Nephron progenitor cell (in vitro differentiated cells): ENCODE measurements at places on chromosomes 5 and 9.

DNA sequence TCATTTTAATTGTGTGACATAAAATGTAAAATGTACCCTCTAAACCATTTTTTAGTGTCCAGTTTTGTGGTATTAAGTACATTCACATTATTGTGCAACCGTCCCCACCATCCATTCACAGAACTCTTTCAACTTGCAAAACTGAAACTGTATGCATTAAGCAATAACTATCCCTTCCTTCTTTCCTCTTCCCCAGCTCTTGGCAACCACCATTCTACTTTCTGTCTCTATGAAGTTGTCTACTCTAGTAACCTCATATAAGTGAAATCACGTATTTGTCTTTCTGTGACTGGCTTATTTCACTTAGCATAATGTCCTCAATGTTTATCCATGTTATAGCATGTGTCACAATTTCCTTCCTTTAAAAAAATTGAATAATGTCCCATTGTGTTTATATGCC lies 142.4 kb downstream of the C9orf152 start:
- no peak for DNase-seq

GRCh38 chr9:93673839-93674334 lies 97.5 kb downstream of the PHF2 start:
- DNase-seq: no peak

DNA sequence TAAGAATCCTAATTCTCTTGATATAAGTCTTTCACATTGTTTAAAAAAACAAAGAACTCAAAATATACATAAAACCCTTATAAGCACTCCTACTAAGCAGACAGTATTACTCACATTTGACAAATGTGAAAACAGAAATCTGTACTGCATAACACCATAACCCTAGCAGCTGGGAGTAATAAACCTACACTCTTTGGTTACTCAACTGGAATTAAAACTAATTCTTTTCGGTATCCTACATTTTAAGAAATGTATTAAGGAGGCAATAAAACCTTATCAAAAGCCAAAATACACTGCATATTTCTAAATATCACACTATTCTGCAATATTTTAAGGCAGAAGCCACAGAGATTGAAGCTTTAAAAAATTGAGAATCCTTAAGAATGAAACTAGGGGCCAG lies 6.8 kb downstream of the AUH start:
- DNase-seq: no peak

GRCh38 chr9:120944434-120944843 lies 17.8 kb upstream of the TRAF1 start:
- DNase-seq: no peak

DNA sequence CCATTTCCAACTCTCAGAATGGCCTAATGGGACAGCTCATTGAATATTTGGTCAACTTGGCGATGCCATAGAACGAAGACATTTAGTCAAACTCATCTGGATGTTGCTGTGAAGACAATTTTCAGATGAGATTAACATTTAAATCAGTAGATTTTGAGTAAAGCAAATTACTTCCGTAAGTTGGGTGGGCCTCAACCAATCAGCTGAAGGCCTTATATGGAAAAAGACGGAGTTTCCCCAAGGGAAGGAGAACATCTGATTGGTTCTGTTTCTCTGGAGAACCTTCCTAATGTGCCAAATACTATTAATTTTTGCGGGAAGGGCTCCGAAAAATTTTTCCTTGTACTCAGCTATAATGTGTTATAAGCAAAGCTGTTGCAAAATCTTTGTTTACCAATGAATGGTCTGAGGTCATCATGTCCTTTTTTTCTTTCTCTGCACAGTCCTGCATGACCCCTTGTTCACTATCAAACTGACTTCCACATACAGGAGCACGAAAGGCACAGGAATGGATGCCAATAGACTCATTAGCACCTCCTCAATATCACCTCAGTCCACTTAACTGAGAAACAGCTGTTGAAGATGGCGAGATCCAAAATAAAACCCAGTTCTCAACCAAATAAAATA lies 27.8 kb downstream of the CRHBP start:
- no peak for DNase-seq

DNA sequence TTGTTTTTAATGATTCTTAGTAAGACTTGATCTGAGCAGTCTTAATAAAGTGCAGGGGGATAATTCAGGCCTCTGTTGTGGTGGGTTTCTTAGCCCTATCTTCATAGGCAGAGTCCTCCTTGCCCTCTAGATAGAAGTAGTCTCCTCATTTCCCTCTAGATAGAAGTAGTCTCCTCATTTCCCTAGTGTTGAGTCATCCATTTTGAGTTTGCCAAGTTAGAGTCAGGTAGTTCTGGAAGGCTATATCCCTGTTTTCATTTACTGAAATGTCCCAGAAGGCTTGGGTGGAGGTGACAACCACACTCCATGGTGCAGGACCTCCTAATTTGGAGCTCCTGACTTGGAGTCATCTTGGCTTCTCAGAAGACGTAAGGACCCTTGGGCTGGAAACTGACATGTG lies 384.6 kb downstream of the MLLT3 start:
- DNase-seq: no peak

DNA sequence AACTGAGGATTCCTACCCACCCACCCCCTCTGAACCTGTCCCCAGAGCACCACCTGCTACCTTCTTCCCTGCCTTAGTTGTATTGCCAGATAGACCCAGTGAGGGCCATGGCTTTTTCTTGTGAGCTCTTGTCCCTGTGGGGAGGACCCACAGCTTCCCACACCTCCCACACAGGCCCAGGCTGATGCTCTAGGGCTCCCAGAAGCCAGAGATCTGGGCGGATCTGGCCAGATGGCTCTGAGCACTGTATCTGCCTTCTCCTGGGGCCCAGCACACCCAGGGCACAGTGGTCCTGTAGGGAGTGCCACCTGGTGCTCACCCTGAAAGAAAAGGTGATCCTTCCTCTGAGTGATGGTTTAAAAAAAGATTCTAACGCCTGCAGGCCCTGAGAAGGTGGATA lies 131.7 kb downstream of the DAB2IP start:
- no peak for DNase-seq

DNA sequence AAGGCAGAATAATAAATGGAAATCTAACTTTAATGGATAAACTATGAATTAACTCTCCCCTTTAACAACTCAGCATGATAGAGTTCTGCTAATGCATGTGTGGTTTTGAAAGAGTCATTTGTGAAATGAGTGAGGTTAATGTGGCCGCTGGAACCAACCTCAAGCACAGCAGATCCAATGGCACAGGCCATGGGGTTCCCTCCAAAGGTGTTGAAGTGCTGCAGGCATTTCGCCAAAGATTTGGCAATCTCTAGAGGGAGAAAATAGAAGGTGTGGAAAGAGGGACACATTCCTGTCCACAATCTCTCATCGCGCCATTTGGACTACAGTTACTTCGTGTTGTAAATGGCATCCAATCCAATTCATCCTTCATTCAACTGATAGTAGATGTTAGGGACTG lies 35.0 kb downstream of the AGXT2 start:
- no peak for DNase-seq

GRCh38 chr5:33905381-33905780 lies 13.6 kb upstream of the ADAMTS12 start:
- DNase-seq: no peak

- no peak for DNase-seq
Observed at GRCh38 chr5:103375863-103376591, 117.5 kb downstream of the MACIR start.

DNA sequence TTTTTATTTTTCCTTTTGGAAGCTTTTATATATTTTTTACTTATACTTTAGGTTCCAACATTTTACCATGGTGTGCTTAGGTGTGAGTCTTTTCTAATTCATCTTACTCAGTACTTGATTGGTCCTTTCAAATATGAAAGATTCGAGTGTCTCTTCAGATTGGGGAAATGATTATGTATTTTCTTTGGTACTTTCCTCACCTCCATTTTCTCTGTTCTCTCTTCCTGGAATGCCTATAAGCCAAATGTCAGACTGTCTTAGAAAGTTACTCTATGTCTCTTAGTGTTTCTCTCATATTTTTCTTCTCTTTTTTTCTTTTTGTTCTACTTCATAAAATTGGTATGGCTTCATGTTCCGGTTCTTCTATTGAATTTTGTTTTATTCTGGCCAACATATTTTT lies 119.6 kb upstream of the SV2C start:
- DNase-seq: no peak

DNA sequence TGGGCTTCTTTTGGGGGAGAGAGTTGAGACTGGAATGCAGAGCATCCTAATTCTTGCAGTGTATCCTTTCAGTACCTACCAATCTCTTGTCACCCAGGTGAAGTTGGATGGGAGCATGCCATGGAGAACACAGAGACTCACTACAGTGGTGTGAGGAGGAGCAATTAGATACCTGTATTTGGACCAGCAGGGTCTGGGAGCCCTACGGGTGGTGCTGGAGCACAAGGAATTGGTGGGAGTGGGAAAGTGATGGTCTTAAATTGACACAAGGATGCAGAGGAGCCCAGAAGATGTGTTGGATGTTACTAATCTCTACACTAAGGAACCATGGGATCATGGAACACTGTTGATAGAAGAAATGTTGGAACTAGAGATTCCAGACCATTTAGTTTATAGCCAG lies 212.7 kb downstream of the CHSY3 start:
- DNase-seq: no peak

DNA sequence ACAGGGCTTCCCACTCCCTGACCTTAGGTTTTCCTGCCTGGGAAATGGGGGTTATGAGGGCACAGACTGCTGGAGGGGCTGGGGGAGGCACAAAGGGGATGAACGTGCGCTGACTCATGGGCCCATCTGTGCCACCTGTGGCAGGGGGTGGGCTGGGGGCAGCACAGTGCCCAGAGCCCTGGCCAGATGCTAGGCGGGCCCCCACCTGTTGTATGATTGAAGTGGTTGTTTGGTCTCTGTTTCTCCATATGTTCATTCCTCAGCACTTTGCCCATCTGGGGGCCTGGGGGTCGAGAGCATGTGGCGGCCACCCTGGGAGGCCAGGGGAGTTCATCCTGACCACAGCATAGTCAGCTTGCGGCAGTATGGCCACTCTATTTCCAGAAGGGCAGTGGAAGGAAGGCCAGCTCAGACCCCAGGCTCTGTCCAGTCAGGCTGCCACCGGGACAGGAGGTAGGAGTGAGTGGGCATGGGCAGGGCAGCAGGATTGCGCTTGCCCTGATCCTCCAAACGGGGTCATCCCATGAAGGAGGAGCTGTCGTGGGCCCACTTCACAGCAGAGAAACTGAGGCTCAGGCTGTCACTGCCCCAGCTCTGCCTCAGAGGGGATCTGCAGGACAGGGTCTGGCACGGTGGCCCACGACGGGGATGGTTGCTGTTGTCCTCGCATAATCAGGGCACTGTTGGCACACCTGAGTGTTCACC lies 841 bp upstream of the NINJ1 start:
- no peak for DNase-seq

DNA sequence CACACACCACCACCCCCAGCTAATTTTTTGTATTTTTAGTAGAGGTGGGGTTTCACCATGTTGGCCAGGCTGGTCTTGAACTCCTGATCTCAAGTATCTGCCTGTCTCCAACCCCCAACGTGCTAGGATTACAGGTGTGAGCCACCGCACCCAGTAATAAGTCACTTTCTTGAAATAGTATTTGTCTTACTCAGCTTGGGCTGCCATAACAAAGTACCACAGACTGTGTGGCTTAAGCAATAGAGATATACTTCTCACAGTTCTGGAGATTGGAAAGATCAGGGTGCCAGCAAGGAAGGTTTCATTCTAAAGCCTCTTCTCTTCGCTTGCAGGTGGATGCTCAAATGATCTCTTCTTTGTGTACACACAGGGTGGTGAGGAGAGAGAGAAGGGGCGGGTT lies 99.8 kb downstream of the ARRDC3 start:
- DNase-seq: no peak

DNA sequence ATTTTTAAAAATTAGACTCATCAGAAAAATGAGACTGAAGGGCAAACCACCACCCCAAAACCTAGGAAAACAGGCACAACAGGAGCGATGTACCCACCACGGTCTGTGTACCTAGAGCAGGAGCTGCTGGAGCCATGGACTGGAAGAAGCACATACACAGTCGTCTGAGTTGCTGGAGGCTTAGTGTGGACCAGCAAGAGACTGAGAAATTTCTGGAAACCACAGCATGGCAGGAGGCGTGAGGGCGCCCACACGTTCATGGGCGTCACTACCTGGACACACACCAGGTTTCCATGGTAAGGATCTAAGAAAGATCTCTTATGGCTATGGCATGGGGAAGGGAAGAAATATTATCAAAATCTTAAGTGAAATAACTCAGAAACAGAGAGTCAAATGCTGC lies 91.9 kb downstream of the MED10 start:
- no peak for DNase-seq

GRCh38 chr5:35269006-35269405 lies 38.7 kb upstream of the PRLR start:
- no peak for DNase-seq

DNA sequence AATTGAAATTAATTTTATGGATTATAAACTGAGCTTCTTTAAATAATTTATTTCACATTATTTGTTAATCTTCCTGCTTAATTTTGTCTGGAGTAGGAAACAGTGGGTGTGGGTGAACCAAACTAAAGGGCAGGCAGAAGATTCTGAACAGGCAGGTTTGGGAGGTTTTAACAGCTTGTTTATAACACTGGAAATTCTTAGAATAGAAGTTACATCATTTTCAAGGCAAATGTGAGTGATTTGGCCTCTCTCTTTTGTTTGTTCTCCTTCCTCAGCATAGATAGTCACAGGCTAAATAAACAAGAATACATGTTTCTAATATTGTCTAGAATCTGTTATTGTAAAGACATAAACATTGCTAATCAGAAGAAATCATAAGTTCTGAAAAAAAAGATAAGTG lies 970.9 kb upstream of the NUDT12 start:
- no peak for DNase-seq

GRCh38 chr5:40646266-40646665 lies 33.4 kb upstream of the PTGER4 start:
- DNase-seq: no peak

GRCh38 chr5:69418554-69418953 lies 3.6 kb downstream of the MARVELD2 start:
- no peak for DNase-seq

GRCh38 chr9:68844157-68844556 lies 139.1 kb downstream of the PIP5K1B start:
- no peak for DNase-seq

GRCh38 chr9:134538856-134539566 lies 102.6 kb upstream of the COL5A1 start:
- DNase-seq: no peak

GRCh38 chr9:76560481-76560922 lies 101.5 kb downstream of the GCNT1 start:
- no peak for DNase-seq
